GM23248 (cell line): ENCODE measurements at places on chromosomes 2 and 18.

DNA sequence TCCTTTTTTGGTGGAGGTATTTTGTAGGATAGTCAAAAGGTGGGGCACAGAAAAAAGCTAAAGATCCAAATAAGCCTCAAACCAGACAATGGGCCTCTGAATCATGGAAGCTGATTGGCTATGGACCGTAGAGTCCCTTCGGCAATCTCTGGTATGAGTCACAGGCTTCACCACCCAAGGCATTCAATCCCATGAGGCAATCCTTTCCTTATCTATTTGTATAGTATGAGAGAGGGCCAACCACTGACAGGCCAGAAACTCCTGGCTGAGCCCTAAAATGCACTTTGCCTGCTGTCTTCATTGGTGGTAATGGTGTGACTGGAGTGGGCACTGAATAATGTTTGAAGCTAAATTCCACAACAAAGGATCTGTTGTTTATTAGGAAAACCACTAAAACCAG lies 38.7 kb upstream of the MEX3C start:
- DNase-seq: peak; percentile 42

DNA sequence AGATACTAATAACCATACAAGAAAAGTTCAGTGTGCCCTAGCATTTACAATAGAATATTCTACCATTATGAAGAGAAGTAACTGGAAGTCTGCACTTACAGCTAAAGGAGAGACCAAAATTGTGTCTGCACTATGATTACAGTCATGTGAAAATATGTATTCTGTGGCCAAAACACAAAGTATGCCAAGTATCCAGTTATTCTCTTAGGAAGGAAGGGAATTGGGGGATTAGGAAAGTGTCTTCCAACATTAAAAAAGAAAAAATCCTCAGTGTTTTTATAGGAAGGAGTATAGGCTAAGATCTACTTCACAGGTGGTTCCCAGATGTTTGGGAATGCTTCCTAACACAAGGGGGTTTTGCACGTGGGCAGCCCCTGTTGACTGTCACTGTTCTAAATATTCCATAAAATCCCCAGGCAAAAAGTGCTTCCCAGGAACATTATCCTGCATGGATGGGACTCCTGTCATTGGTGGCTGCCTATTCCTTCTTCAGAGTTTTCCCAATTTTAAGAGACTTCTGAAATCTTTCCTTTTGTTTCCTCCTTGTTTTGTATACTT lies 180.2 kb upstream of the KLHL29 start:
- peak; percentile 31 for DNase-seq

- peak; percentile 97 for DNase-seq
Measured at GRCh38 chr2:69177785-69178636, 165.0 kb downstream of the ANTXR1 start.

DNA sequence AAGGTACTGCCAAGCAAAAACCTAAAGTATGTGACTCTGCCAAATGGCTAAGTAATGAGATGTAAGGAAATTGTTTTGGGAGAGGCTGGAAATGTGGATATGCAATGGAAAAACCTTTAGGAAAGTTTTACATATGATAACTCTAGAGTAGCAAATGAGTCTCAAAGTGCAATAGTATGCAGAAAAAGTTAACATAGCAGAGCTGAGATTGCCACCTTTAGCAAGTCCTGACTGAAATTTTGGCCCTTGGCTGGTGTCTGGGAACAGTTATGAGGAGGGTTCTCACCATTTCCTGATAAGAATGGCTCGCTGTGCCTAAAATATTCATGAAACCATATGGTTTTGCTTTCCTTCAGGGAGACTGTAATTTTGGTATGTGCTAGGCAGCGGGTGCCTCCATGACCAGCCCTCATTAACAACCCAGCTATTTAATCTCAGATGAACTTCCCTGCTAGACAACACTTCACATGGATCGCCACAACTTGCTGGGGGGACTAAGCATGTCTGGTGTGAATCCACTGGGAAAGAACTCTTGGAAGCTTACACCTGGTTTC lies 72.3 kb upstream of the ERBB4 start:
- no peak for DNase-seq

- DNase-seq: no peak
Measured at GRCh38 chr18:57544936-57545660, 41.4 kb downstream of the FECH start.
